ENCODE measurements at places on chromosomes 4 and X.

DNA sequence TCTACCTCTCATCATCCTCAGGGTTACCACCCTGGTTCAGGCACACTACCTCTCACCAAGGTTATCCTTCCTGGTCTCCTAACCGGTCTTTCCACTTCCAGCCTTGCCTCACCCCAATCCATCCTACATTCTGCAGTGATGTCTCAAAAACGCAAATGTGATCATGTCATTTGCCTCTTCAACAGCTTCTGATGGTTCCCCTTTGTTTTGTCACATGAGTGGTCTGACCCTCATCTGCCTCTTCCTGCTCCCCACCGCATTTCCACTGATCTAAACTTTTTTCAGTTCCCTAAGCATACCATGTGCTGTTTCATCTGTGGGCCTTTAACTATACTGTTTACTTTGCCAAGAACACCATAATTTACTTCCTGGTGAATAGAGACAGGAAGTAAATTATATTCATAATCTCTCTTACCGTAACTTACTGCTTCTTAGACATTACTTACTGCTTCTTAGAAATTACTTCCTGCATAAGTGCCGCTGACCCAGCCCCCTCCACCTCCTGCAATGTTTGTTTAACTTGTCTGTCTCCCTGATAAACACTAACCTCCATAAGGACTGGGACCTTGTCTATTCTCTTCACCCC is 27.1 kb upstream of the NSUN7 start:
- no peak for DNase-seq

GRCh38 chr4:21884615-21885014 is 64.0 kb downstream of the KCNIP4 start:
- no peak for DNase-seq

GRCh38 chr4:118813561-118813960 is 22.4 kb downstream of the SEC24D start:
- DNase-seq: no peak

DNA sequence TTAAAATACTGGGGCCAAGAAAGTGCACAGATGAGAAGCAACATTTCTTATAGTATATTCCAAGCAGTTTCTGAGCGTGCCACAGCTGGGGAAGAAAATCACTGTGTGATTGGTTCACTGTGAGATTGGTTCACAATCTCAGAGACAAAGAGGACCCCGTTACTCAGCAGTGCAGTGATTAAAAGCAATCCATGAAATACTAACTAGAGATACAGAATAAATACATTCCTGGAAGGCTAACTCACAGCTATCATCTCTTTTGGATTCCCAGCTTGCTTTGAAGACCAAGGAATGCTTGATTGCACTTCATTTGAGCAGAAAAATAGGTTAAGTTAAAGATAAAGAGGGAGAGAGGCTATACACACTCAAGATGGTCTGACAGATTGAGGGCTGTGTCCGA is 132.1 kb upstream of the RAPGEF2 start:
- DNase-seq: no peak

- no peak for DNase-seq
Measured at GRCh38 chrX:51824061-51824460, 69.4 kb upstream of the MAGED1 start.

GRCh38 chrX:111329370-111329769 is 59.1 kb upstream of the CAPN6 start:
- DNase-seq: no peak

DNA sequence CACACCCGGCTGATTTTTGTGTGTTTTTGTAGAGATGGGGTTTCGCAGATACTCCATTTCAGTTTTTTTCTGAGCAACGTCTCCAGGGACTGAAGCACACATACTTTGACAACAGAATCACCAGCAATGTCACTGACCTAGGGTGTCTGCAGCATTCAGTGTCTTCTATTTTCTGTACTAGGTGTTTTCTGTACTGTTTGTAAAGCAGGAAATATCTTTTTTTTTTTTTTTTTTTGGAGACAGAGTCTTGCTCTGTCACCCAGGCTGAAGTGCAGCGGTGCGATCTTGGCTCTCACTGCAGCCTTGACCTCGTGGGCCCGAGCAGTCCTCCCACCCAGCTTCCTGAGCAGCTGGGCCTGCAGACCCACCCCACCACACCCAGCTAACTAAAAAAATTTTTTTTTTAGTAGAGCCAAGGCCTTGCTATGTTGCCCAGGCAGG is 8.9 kb downstream of the ADD1 start:
- DNase-seq: no peak

- DNase-seq: no peak
Measured at GRCh38 chr4:7806338-7807090, 133.1 kb downstream of the AFAP1 start.

- DNase-seq: no peak
Measured at GRCh38 chr4:38268108-38268820, 308.1 kb downstream of the PTTG2 start.

- no peak for DNase-seq
Measured at GRCh38 chr4:27716693-27717430, 856.2 kb downstream of the STIM2 start.

DNA sequence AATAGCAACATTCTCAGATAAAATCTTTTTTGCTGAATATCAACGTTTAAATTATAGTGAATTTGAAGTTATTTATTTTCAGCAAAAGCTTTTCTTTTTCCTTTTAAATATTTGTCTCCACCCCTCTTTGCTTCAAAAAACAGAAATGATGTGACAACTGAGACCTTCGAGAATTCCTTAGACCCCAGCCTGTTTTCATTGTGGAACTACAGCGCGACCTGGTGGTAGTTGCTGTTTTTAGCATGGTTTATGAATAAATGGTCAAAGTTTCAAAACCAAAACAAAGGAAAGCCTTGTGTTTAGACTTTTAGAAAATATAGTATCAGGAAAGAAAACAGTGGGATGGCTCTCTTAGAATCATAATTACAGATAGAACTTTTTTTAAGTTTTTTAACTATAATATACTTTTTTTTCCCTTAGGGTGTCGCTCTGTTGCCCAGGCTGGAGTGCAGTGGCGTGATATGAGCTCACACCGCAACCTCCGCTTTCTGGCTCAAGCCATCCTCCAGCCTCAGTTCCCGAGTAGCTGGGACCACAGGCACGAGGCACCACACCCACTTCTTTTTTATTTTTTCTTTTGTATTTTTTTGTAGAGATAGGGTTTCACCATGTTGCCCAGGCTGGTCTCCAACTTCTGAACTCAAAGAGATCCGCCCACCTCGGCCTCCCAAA is 26.8 kb upstream of the TMEM184C start:
- DNase-seq: no peak

DNA sequence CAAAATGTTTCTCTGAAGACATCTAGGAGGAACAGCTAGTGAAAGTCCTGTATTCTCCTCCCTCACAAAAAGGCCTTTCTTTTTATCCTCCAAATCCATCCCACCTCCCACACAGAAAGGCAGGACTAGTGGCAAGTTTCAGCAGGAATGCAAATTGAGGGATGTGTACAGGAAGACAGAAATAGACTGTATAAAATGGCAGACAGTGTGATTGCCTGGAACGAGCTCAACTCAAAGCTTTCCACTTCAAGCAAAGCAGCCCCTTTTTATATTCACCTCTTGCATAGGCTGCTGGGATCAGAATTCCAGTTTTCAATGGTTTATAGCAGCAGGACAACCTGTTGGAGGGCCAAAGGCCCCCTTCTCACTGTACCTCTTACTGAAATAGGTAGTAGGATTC is 57.5 kb downstream of the DCX start:
- no peak for DNase-seq

GRCh38 chr4:105807496-105807895 is 87.8 kb upstream of the NPNT start:
- no peak for DNase-seq

GRCh38 chr4:110636680-110637407 is 14.0 kb upstream of the PITX2 start:
- DNase-seq: no peak

- DNase-seq: no peak
Measured at GRCh38 chr4:108681321-108681809, 31.0 kb downstream of the OSTC start.
